ENCODE measurements at places on chromosomes 11 and 22. TPM values are rescaled to one million over a fixed set of nuclear protein-coding genes. Genes with fewer than 3 reads are reported as not detected.

The KLHL35 gene
- 0.33 TPM for total RNA-seq

The MRGPRX3 gene
- total RNA-seq: not detected

The OR4D5 gene
- total RNA-seq: not detected

The SLC22A9 gene
- total RNA-seq: not detected

The GRM5 gene
- total RNA-seq: not detected

The NLRP6 gene
- 14.4 TPM for total RNA-seq

The LMNTD2 gene
- total RNA-seq: 10.3 TPM

The P2RY6 gene
- total RNA-seq: not detected

The KCNJ5 gene
- total RNA-seq: 0.05 TPM

The DGAT2 gene
- 0.19 TPM for total RNA-seq

The SAA4 gene
- not detected for total RNA-seq

DNA sequence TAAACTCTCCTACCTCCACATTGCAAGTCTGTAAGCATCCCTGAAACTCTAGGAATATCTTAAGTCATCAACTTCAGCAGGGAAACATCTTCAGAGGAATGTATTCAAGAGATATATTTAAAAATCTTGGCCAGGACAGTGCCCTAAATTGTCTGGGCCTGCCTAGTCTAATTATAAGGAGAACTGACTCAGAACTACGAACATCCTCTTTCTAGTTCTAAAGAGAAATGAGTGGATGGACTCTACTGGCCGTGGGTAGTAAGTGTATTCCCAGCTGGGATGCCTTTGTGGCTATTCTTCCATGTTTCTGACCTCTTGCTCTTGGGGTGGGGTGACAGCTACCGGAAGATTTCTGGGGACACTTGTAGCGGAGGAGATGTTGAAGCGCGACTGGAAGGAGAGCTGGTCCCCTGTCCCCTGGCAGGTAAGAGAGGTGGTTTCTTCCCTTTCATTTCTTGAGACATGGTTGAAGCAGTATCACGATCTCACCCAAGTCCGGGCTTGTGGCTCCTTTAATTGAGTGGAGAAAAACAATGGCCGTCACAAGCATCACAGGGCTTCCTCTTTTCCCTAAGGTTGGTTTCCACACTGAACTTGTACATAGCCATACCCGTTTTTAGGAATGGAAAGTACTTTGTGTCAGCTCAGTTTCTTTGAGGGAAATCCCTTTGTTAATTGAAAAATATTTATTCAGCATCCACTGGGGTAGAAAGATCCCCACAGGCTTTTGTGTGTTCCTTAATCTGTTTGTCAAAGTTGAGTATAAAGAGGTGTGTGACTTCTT is 97.7 kb upstream of the SORL1-AS1 start:
- H3K27me3 ChIP-seq: no peaks in the 10 kb centered on the region
- peaks cover 7% of the 10 kb centered on the region for H3K4me1 ChIP-seq
- no peak overlapping the region for H3K4me3 ChIP-seq
- H3K27ac ChIP-seq: no peak overlapping the region

- H3K36me3 ChIP-seq: peaks cover 3% of the 10 kb centered on the region
- no peak for DNase-seq
- H3K4me1 ChIP-seq: peaks cover 19% of the 10 kb centered on the region
- no peak overlapping the region for H3K4me3 ChIP-seq
- no peak overlapping the region for H3K27ac ChIP-seq
These were observed 4.2 kb upstream of the LRFN4 start for GRCh38 chr11:66852466-66853241.

- peaks cover 9% of the 10 kb centered on the region for H3K27me3 ChIP-seq
- no peak for DNase-seq
- no peak overlapping the region for H3K4me3 ChIP-seq
- H3K4me1 ChIP-seq: peaks cover 18% of the 10 kb centered on the region
These were observed 241.4 kb downstream of the TTC28 start for GRCh38 chr22:28438183-28438768.

GRCh38 chr11:89612096-89612495 is 98.0 kb upstream of the TRIM77 start:
- H3K4me1 ChIP-seq: no peaks in the 10 kb centered on the region
- no peaks in the 10 kb centered on the region for H3K27me3 ChIP-seq
- H3K4me3 ChIP-seq: no peak overlapping the region
- peak; percentile 2 for DNase-seq
- H3K36me3 ChIP-seq: no peaks in the 10 kb centered on the region
- H3K27ac ChIP-seq: no peak overlapping the region

GRCh38 chr11:33542921-33543320 is 157.7 kb downstream of the C11orf91 start:
- DNase-seq: peak; percentile 31
- H3K4me3 ChIP-seq: no peak overlapping the region
- H3K27me3 ChIP-seq: peaks cover 3% of the 10 kb centered on the region
- no peaks in the 10 kb centered on the region for H3K36me3 ChIP-seq
- H3K4me1 ChIP-seq: no peaks in the 10 kb centered on the region

- peak overlapping the region; percentile 68 for H3K4me3 ChIP-seq
- H3K27ac ChIP-seq: peak overlapping the region; percentile 36
- H3K27me3 ChIP-seq: no peaks in the 10 kb centered on the region
These were observed 585 bp downstream of the CYB5R3 start for GRCh38 chr22:42648368-42649245.

DNA sequence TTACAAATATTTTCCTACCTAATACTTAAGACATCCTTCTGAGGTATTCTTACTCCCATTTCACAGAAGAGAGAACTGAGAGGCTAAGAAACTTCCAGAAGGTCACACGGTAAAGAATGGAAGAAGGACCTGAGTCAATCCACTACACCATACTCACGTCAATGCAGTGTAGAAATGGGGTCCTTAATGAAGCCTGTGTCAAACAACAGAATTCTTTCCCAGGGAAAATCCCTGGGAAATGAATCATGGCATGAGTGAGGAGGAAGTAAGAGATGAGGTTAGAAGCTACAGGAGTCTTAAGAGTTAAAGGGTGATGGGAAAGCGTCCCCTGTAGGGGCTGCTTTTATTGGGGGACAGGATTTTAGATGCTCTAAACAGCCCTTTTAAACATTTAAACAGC is 147.9 kb downstream of the C11orf91 start:
- H3K36me3 ChIP-seq: no peaks in the 10 kb centered on the region
- H3K27ac ChIP-seq: no peak overlapping the region
- no peak for DNase-seq
- peaks cover 2% of the 10 kb centered on the region for H3K27me3 ChIP-seq
- no peak overlapping the region for H3K4me3 ChIP-seq

GRCh38 chr22:31332886-31333285 is 13.3 kb downstream of the PATZ1 start:
- no peaks in the 10 kb centered on the region for H3K27me3 ChIP-seq
- no peak for DNase-seq
- H3K36me3 ChIP-seq: peaks cover 89% of the 10 kb centered on the region
- H3K4me3 ChIP-seq: no peak overlapping the region
- peaks cover 9% of the 10 kb centered on the region for H3K4me1 ChIP-seq

DNA sequence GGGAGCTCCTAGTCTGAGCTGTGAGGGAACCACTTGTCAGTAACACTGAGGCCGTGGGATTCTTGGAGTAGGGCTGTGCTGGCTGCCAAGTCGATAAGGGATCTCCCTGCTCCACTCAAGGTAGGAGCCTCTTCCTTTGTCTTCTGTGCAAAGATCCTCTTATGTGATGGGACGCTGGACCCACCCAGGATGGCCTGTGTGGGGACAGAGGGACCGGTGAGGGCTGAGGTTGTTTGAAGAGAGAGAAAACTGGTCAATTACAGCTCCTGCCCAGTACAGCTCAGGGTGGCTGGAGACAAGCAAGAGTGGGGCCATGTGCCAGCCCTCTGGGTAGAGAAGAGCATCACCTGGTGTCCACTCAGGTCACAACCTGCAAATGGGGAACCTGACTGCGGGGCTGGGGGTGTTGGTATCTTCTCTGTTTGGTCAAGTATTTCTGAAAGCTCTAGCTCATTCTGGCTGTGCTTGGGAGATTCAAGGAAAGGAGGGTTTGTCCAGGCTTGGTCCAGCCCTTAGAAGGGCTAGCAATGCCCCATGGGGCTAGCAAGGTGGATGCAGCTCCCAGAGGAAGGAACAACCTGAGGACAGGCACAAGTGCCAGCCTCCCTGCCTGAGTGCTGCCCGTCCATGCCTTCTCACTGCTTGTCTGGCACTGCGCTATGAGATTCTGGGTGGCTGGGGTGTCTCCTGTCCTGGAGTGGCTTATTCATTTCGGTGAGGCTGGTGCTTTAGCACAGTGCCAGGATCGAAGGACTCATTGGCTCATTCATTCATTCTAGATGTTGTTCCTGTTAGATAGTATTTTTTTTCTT is 27.6 kb upstream of the BAIAP2L2 start:
- H3K4me1 ChIP-seq: peaks cover under 1% of the 10 kb centered on the region
- DNase-seq: no peak
- H3K27ac ChIP-seq: no peak overlapping the region
- no peak overlapping the region for H3K4me3 ChIP-seq
- no peaks in the 10 kb centered on the region for H3K27me3 ChIP-seq
- H3K36me3 ChIP-seq: peaks cover 51% of the 10 kb centered on the region

GRCh38 chr11:130204703-130205095 is 45.1 kb downstream of the ST14 start:
- H3K4me1 ChIP-seq: no peaks in the 10 kb centered on the region
- H3K4me3 ChIP-seq: no peak overlapping the region
- no peaks in the 10 kb centered on the region for H3K36me3 ChIP-seq
- no peaks in the 10 kb centered on the region for H3K27me3 ChIP-seq
- no peak for DNase-seq

DNA sequence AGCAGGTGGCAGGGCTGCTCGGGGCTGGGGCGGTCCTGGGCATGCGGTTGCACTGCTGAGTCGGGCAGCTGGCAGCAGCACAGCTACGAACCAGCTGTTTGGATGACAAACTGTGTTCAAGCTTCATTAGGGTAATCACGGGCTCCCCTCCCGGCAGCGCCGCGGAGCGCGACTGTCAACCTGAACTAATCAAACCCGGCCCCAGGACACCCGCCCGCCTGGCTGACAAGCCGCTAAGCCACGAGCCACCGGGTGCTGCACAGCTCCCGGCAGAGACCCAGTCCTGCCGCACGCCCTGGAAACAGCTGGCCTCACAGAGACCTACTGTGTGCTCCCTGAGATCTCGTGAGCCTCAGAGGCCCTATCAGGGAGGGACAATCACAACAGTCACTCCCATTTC is 60.6 kb upstream of the TCF20 start:
- DNase-seq: no peak
- no peaks in the 10 kb centered on the region for H3K36me3 ChIP-seq
- H3K27me3 ChIP-seq: no peaks in the 10 kb centered on the region
- H3K4me1 ChIP-seq: peaks cover 38% of the 10 kb centered on the region
- H3K4me3 ChIP-seq: no peak overlapping the region
- no peak overlapping the region for H3K27ac ChIP-seq

GRCh38 chr22:50434849-50435248 is 40.0 kb downstream of the SBF1 start:
- DNase-seq: no peak
- H3K4me1 ChIP-seq: no peaks in the 10 kb centered on the region
- H3K36me3 ChIP-seq: peaks cover 76% of the 10 kb centered on the region

DNA sequence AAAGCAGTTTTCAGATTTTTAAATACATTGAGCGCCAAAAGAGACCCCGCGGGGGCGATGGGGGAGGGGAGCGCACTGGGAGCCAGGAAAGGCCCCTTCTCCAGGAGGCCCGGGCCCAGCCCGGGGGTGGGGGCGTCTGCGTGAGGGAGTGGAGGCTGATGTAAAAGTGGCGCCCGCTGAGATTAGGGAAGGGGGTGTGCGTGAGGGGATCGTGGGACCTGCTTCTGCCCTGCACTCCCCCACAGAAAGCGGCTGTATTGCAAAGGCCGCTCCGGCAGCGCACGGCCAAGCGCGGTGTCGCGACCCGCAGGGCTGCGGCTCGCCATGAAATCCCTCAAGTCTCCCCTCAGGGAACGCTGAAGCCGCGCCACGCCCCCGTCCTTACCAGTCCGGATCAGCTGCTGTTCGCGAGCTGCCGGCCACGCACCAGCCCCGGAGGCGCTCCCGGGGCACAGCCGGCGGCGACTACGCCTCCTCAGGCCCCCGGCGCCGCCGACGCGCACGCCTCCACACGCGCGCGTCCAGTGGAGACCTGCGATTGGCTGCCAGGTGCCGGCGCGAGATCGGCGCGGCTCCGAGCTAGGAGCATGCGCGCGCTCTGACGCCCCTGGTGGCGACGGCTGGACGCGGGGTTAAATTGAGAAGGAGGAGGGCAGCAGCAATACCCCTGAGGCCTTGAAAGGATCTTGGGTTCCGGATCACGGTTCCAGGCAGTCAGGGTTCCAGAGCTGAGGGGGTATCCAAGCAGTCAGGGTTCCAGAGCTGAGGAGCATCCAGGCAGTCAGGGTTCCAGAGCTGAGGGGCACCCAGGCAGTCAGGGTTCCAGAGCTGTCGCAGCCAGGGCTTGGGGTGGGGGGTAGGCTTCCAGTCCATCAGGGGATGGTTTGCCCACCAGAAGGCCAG is at the start of gene ZNF280B:
TSS of gene ZNF280B (minus strand) at position 469 of the 903 bp plus-strand sequence. CDS start 19,344 bp downstream, outside the sequence.
- H3K36me3 ChIP-seq: peaks cover 6% of the 10 kb centered on the region
- DNase-seq: peak; percentile 76
- no peaks in the 10 kb centered on the region for H3K27me3 ChIP-seq
- H3K27ac ChIP-seq: no peak within 1 kb of the TSS
- peaks cover 12% of the 10 kb centered on the region for H3K4me1 ChIP-seq
- H3K4me3 ChIP-seq: peak within 1 kb of the TSS; percentile 84

Measured in CD4-positive, alpha-beta T cell (primary cell).